ENCODE measurements at places on chromosomes 2 and 18.

- DNase-seq: no peak
Observed at GRCh38 chr2:146193619-146194018, 1651.2 kb upstream of the ACVR2A start.

DNA sequence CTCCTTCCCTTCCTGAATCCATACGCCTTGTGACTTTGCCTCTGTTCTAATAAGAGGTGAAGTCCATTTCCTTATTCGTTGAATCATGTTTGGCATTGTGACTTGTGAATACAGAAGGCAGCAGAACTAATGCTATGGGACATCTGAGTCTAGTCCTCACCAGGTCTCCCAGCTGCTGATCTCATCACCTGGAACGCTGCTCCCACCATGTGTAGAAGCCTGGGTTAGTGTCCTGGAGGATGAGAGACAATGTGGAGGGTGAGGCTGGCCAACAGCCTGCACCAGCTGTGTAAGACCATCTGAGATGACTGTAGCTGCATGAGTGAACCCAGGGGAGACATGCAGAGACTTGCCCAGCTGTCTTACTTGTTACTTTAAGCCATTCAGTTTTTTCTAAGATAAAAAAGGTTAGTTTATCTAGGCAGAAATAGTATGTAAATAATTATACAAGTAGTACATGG is 3.5 kb upstream of the HAAO start:
- no peak for DNase-seq

GRCh38 chr2:75256485-75256884 is 57.2 kb upstream of the TACR1 start:
- DNase-seq: no peak

DNA sequence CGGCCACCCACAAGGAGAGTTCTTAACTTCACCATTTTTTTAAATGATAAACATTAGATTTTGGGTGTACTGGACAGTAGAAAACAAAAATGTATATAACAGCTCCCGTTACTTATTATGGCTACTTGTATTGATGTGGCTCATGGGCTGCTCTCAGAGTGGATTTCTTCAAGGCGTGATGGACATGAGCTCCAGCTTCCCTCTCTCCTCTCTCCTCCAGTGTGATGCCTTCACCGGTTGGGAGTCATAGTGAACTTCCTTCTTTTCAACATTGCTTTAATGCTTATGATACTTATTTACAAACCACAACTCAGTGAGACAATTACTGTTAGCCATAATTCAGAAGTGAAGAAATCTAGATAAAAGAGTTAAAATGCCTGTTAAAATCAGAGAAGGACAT is 515.2 kb downstream of the RNF144A start:
- no peak for DNase-seq

DNA sequence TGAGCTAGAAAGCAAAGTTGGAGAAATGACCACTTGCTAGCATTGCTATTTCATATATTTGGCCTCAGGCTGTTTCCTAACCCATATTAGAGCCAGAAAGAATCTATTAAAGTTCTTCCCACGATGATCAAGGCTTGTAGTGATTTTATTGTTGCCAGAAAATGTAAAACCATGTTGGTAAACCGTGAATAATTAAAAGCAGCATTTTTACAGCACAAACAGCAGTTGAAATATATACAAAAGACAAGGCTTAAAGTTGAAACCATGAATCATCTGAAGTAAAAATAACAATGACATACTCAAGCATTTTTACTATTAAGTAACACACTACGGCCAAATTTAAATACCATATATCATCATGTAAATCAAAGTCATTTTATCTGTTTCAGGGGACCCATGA is 27.7 kb upstream of the DSC3 start:
- no peak for DNase-seq

DNA sequence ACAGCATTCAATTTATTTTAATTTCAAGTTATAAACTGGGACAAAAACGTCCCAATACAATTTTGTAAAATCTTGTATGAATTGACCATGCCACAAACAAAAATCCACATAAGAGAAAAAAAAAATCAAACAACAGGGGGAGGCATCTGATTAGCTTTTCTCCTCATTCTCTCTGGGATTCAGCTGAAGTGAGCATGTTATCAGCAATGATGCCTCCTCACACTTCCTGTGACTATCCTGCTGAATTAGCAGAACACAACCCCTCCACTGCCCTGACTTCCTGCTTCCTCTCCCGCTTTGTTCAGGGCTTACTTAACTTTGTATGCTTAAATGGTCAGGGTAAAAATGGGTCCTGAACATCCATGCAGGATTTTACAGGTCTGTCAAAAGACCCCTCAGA is 132.2 kb upstream of the ITGB6 start:
- DNase-seq: no peak

- DNase-seq: no peak
Observed at GRCh38 chr2:225017713-225018112, 24.6 kb downstream of the DOCK10 start.

GRCh38 chr2:171726847-171727450 is 39.7 kb downstream of the DYNC1I2 start:
- no peak for DNase-seq
